ENCODE measurements at places on chromosomes 1 and 21. TPM values are rescaled to one million over a fixed set of nuclear protein-coding genes. Genes with fewer than 3 reads are reported as not detected.

DNA sequence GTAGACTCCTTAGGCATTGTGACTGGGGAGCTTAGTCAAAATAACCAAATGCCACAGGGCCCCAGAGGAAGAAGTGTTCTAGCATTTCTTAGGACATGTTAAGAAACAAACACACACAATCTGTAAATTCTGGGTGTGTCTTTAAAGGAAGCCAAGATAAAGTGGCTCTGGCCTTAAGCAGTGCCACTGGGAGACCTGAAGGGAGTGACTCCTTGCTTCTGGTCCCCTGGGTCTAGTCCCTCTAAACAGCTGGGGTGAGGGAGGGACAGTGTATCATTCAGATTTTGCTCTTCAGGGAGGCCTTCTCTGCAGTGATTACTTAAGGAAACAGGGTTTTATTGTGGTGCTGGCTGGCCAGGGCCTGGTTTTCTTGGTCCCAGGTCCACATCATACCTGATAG, 9.1 kb upstream of the PROK1 start:
- DNase-seq = no peak

DNA sequence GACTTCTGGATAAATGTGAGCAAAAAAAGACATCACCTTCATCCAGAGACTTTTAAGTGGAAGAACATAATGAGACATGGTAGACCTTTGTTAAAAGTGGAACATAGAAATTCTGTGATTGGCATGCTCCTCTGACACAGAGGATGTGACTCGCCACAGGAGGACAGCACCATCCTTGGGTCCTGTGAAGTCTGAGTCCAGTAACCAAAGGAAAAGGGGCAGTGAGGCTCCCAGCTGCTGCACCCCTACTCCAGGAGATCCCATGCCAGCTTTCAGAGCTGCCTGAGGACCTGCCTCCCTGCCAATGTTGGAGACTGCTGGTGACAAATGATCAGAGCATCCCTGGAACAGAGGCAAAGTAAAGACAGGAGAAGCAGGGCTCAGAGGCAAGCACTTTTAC, 136.2 kb downstream of the BRINP2 start:
- DNase-seq = no peak

GJA8 gene
- total RNA-seq = not detected

MAST2 gene
- total RNA-seq = 45.2 TPM

SFN gene
- under 0.01 TPM for total RNA-seq

DNA sequence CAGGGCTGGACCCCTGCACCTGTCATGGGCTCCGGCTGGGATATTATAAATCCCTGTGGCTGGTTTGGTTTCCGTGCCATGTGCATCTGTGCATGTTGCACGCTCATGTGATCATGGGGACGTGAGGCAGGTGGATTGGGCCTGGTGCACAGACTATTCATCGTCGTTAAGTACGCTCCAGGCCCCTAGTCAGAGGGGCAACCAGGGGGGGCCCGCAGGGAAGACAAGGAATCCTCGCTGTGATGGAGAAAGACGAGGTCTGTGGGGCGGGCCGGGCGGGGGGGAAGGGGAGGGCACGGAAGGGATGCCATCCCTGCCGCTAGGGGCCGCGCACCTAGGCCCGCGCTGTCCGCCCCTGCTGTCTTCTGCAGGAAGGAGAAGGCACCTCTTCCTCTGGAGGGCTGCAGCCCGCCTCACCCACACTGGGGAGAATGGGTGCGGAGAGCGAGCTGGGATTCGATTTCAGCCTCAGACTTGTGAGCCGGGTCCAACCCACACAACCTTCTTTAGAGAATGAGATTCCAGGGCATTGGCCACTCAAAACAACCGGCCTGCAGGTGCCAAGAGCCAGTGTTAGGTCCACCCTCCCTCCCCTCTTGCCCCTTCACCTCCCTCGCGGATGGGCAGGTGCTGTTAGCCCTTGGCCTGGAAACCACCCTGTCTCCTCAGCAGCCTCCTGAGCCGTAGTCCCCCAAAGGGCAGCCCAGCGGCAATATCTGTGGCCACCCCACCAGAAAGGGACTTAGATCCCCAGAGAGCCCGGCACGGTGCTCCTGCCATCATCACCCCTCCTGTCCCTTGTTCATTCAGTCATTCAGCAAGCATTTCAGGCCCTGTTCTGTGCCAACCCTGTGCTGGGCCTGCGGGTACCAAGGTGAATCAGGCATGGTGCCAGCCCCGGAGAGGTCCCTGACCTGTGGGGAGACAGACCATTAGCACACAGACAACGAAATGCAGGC, 950 bp upstream of the LRP8 start:
- DNase-seq = no peak

GRCh38 chr1:89285745-89286380, 13.2 kb upstream of the GBP5 start:
- DNase-seq = no peak

- no peak for DNase-seq
Observed at GRCh38 chr21:38777015-38777414, 28.7 kb upstream of the ETS2 start.

PTGS2 gene
- total RNA-seq = 2.4 TPM

KCNN3 gene
- total RNA-seq = 2.4 TPM

DNA sequence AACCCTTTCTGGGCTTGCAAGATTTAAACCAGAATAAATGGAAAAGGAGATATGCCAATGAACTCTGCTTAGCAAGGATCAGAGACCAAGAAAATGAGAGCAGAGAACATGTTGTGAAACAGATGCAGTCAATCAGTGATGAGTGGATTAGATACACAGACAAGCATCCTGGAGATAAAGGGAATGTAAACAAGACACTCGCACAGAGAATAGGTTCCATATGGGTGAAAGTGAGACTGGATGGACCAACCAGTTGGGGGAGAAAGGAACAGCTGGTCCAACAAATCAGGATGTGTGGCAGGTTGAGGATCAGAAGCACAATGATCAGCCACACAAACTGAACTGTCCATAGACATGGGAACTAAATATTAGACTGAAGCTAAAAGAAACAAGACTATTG, 338.2 kb downstream of the ASTN1 start:
- DNase-seq = no peak

ARHGAP30 gene
- total RNA-seq = 0.82 TPM

UBE2J2 gene
- 37.9 TPM for total RNA-seq

DNA sequence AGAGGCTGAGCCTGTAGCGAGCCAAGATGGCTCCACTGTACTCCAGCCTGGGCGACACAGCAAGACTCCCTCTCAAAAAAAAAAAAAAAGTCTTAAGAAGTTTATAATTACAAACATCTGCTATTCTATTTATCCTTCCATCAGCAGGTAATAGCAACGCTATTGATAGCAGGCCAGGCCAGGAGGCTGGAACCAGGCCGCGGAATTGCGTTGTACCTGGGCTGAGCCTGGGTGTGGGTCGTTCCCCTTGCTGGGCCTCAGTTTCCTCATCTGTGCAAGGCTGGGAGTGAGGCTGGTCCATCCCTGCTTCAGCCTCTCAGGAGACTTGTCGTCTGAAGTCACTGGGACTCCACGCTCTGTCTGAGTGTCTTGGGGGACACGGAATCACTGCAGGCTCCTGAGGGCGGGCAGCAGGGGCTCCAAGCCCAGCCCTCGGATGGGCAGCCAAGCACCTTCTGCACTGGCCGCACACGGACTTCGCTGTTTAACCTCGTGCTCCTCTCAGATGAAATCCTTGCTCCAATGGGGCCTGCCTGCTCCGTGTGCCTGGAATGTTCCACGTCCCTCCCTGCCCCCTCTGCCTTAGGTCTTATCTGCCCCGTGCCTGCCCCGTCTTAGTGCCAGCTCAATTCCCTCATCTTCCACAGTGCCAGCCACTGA, 103.9 kb upstream of the C1orf174 start:
- no peak for DNase-seq

TMEM53 gene
- total RNA-seq = 4.9 TPM

DNA sequence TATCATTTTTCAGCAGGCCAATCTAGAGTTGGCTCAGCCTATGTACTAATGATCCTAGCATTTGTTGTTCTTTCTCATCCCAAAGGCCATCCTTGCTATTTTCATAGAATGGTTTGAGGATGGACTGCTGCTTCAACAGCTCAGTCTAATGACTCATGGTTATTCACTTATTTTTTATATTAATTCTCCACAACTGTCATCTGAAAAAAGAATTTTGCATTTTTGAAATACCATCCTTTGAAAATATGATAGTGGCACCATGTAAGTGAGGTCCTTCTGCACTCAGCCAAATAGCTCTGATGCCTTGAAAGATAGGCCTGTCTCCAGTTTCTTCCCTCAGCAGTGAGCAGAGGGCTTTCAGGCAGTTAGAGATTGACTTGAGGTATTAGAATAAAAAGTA, 377.5 kb downstream of the LMO4 start:
- no peak for DNase-seq

APOBEC4 gene
- total RNA-seq = not detected

Measured in frontal cortex (tissue), 4 donors.